ENCODE measurements at places on chromosomes 1 and 21.

DNA sequence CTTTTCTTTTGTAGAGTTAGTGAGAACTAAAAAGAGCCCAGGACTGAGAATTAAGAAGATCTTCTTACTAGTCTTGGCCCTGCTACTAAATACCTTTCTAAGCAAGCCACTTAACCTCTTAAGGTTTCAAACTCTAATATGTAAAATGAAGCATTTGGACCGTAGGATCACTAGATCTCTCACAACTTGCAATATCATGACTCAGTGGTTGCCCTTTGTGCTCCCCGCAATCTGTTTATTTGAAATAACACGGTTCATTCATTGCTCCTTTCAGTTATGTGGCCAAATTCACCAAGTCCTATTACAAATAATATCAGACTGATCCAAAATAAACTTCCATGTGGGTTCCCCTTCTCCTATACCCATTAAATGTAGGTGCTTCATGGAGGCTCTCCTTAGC is 10.8 kb downstream of the PALMD start:
- DNase-seq, result no peak

DNA sequence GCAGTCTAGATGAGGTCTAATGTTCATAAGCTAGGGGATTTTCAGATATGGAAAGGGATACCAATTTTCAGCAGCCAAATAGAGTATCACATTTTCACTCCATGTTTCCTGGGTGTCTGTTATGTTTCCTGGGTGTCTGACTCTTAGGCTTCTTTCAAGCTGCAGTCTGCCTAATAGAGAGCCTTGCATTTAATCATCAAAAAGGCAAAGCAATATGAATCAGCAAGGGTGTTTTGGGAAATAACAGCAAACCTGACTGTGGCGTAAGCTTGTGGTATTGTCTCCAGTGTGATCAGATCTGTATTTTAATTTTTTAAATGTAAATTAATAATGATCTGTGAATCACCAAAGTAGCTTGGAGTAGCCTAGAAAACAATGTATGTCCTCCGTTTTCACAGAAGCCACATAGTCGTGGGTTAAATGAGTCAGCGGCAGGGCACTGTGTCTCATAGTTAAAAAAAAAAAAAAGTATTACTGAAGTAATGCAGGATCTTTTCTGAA is 10.4 kb downstream of the LGALS8 start:
- no peak for DNase-seq

DNA sequence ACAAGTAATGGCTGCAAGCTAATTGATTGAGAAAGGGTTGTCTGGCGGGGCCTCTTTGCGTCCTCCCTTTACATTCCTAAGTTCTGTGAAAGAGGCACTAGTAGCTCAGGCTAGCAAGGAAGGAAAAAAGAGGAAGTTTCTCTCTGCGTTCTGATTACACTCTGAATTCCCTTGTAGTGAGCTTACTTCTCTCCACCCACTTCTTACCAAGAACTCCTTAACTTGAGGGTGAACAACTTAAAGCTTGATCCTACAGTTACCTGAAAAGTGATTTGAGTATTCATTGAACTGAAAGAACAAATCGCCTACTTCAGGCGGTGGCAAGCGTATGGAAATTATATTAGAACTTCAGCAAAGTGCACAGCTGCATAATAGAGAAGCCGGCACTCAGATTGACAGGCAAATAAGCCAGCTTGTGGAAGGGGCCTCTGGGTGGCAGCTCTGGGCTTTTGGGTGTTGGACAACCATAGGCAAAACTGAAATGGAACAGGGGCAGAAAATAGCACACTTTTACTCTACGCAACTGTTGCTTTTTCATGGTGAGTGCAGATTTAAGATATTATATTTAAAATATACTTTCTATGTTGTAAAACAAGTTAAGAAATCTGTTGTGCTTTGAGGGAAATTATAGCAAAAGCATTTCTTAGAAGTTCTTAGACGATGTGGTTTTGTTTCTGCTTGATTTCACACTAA is 464.5 kb downstream of the USP25 start:
- no peak for DNase-seq

- no peak for DNase-seq
Measured at GRCh38 chr1:2449636-2450454, 26.2 kb upstream of the PLCH2 start.

GRCh38 chr21:46325073-46325912 is 1.3 kb downstream of the PCNT start:
- DNase-seq, result no peak

GRCh38 chr1:202045705-202046104 is 35.3 kb downstream of the ELF3 start:
- no peak for DNase-seq

Measured in T1000 (cell line).